ENCODE measurements at places on chromosomes 2 and 18.
A peak's percentile ranks its signal among the peaks of the same experiment; 100 is the strongest.

- peak; percentile 32 for DNase-seq
These were observed 88.7 kb downstream of the NEDD4L start for GRCh38 chr18:58132595-58133261.

GRCh38 chr18:52402814-52403213 lies 62.8 kb downstream of the DCC start:
- no peak for DNase-seq

- no peak for DNase-seq
These were observed 20.9 kb upstream of the RPRM start for GRCh38 chr2:153499439-153499838.

GRCh38 chr2:23867449-23867848 lies 59.5 kb downstream of the ATAD2B start:
- no peak for DNase-seq

DNA sequence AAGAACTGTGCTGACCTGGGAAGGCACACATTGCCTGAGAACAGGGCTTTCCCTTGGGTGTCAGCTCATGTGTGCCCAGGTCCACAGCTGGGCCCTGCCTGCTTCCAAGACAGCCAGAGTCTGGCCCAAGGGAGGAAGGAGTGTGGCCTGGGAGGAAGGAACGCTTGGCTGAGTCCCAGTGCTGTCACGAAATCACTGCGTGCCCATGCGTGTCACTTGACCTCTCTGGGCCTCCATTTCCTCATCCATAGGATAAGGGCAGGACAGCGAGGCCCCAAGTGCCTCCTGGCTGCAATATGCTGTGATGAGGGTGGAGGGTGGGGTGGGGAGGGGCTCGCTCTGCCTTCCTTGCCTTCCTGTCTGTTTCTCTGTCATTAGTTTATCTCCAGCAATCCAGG lies 642 bp upstream of the KCNK3 start:
- no peak for DNase-seq

- no peak for DNase-seq
These were observed 71.1 kb downstream of the BIRC6 start for GRCh38 chr2:32427672-32428610.

DNA sequence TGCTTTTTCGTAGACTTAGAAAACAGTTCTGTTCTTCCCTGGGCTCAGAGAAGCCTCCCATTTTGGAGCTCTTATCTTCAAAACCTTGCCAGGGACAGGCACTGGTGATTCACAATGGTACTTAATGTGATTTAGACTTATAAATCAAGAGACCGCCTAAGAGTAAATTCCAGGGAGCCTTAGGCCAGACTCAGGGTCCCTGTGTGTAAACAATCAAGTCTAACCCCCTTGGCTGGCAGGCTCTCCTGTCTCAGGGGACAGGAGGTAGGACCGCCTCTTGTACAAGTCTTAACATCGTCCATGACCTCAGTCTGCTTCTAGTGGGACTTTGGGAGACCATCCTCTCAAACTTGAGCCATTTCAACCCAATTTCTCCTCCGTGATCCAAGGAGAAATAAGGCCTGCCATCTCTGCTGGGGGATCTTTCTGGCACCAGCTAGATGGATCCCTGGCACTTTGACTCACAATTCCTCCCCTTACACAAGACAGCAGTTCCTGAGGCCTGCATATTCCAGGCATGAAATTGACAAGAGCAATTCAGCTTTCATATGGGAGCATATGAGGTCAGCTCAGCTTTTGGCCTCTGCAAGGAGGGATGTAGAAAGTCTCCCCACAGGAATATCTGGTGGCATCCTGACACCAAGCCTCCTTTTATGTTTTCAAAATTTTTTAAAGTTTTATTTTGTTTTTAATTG lies 487.0 kb downstream of the TNS1 start:
- DNase-seq = no peak

DNA sequence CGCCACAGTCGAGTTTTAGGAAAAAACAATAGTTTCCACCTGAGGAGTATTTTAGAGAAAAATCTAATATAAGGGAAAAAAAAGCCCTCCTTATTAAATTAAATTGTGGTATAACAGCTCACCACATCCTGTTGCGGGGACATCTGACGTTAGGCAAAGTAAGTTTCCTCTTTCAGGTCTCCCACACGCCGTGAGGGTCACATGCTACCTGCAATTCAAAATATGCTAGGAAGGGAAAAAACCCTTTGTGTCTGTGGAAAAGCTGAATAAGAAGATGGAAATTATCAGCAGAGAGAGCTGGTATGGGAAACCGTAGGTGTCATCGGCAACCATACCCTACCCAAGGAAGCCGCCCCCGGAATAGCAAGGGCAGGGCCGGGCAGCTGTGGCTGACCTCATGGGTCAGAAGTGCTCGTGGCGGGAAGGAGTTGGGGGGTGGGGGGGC lies 128.0 kb downstream of the NFATC1 start:
- DNase-seq = no peak

GRCh38 chr2:10089565-10090190 lies 9.5 kb upstream of the CYS1 start:
- no peak for DNase-seq

GRCh38 chr2:217913436-217913835 lies 89.4 kb downstream of the TNS1 start:
- no peak for DNase-seq

DNA sequence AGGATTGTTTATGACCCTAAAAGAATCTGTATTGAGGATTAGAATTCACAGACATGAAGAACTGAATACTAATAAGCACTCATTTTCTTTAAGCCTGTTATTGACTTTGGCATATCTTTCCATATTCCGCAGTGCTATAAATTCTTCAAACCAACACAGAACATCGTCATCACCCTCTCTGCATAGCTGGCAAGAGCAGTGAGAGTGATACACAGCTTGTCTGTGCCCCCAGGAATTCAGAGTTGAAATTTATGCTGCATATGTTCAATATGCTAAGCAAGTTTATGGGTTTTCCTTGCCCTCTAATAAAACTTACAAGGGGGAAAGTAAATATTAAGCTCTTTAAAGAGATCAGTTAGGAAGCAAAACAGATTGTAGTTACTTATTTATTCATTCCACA lies 32.7 kb downstream of the CTLA4 start:
- no peak for DNase-seq

GRCh38 chr2:129901754-129902415 lies 77.6 kb upstream of the RAB6C start:
- no peak for DNase-seq

GRCh38 chr2:102103992-102104871 lies 38.3 kb upstream of the IL1R1 start:
- peak; percentile 91 for DNase-seq

GRCh38 chr2:216300906-216301305 lies 71.4 kb downstream of the MARCHF4 start:
- DNase-seq = no peak

- peak; percentile 30 for DNase-seq
These were observed 18.8 kb downstream of the TGOLN2 start for GRCh38 chr2:85308896-85309555.

DNA sequence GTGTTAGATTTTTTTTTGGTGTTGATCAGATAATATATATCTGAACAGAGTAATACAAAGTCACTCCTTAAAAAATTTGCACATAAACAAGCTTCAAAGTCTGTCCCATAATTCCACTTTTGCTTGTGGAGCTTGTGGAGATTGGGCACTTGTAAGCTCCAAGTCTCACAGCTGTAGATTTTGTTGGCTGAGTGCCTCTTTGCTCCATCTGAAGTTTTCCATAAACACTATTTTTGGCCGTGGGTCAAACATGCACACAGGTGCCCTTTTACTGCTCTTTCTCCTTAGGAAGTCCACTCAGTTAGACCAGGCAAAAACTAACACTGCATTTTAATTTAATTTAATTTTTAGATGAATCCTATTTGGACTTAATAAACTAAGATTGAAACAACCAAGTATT lies 3.6 kb upstream of the KCNJ13 start:
- DNase-seq = no peak

GRCh38 chr2:223735659-223736244 lies 101.6 kb downstream of the AP1S3 start:
- peak; percentile 95 for DNase-seq

- DNase-seq = no peak
These were observed 12.0 kb upstream of the BCL11A start for GRCh38 chr2:60565472-60565871.

DNA sequence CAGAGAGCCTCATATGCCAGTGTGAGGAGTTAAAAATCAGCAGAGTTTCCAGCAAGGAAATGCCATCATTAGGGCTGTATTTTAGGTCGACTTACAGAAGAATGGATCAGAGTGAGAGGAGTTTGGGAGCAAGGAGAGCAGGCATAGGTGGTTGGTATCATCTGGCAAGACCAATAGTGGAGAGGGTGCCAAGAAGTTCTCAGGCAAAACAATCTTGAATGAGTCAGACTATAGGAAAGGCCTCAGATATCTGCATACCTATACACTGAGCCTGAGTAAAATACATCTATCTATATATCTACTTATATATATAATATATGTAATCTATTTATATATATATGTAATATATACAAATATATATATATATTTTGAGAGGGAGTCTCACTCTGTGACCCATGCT lies 57.3 kb downstream of the TMEFF2 start:
- no peak for DNase-seq

GRCh38 chr2:76998704-76999103 lies 523.5 kb downstream of the LRRTM4 start:
- DNase-seq = peak; percentile 13

DNA sequence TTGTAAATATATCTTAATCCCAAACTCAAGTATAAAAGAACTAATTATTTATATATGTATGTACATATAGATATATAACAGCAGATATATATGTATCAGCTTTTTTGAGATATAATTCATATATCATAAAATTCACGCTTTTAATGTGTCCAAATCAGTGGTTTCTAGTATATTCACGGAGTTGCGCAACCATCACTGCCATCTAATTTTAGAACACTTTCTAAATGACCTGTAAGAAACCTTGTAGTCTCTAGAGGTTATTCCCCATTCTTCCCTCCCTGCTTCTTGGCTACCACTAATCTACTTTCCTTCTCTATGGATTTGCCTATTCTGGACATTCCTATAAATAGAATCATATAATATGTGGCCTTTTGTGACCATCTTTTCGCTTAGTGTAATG lies 163.5 kb upstream of the TCF4 start:
- no peak for DNase-seq

GRCh38 chr18:48678237-48679115 lies 139.6 kb downstream of the CTIF start:
- no peak for DNase-seq

DNA sequence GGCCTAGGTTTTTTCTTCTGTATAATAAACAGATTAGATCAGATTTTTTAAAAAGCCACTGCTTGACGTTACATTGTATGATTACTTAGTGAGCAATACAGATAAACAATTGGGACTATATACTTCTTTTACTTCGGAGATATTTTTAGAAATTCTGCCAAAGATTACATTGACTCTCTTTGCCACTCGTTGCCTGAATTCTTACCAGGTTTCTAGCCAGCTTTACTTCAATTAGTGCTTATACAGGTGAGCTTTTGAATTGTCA lies 156.6 kb downstream of the HAUS1 start:
- DNase-seq = no peak

All from fibroblast of upper back skin (primary cell).